ENCODE measurements at places on chromosomes 2 and 18. TPM values are rescaled to one million over a fixed set of nuclear protein-coding genes. Genes with fewer than 3 reads are reported as not detected.

DNA sequence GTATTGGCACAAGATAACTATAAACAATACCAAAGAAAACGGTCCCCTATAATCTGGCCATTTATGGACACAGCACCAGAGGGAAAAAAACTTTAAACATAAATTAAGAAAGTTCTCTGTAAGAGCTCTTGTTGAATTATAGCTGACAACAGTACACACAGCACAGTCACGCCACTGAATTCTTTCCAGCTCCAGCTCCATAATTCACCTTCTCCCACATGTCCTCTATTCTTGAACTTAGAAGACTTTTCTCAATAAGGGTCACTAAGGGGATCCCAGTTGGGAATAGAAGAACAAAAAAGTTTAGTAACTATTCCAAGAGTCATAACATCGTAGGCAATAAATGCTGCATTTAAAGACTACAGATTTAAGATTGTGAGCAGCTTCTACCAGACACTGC is 124.6 kb upstream of the CYP1B1 start:
- no peaks in the 10 kb centered on the region for H3K36me3 ChIP-seq
- peaks cover 10% of the 10 kb centered on the region for H3K4me1 ChIP-seq
- H3K27ac ChIP-seq, result no peak overlapping the region
- no peak overlapping the region for H3K4me3 ChIP-seq
- DNase-seq, result no peak

DNA sequence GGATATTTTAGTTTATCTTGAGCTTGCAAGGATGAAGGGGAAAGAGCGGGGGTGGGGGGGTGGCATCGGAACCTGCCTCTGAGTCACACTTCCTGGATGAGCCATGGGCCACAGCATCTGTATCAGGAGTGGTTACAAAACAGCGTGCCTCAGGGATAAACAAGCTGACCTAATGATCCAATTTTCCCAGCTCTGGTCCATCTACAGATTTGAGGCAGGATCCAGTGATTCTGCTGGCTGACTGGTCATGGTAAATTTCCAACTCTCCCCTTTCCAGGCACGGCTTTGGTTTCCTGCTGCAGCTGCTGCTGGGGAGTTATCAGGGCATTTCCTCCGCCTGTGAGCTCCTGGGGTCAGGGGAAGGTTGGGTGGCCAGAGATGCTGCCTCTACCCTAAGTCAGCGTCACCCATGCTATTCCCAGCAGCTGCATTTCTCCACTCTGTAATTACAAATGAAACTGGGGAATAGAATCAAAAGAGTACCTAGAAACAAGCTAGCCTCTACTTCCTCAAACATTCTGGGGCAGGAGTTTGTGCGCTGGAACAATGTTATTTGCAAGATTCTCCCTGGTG is 4.7 kb upstream of the HPCAL1 start:
- peaks cover 5% of the 10 kb centered on the region for H3K36me3 ChIP-seq
- DNase-seq, result peak; percentile 84
- H3K4me3 ChIP-seq, result peak overlapping the region; percentile 1
- no peaks in the 10 kb centered on the region for H3K27me3 ChIP-seq
- H3K4me1 ChIP-seq, result peaks cover 61% of the 10 kb centered on the region
- peak overlapping the region; percentile 88 for H3K27ac ChIP-seq

- H3K4me3 ChIP-seq, result no peak overlapping the region
- H3K4me1 ChIP-seq, result no peaks in the 10 kb centered on the region
- H3K27ac ChIP-seq, result no peak overlapping the region
- no peaks in the 10 kb centered on the region for H3K27me3 ChIP-seq
Observed at GRCh38 chr2:27152102-27152795, 3.4 kb downstream of the TCF23 start.

HOXD3 gene
- total RNA-seq, result not detected

FLACC1 gene
- total RNA-seq, result 0.75 TPM

- H3K27me3 ChIP-seq, result no peaks in the 10 kb centered on the region
- H3K4me1 ChIP-seq, result no peaks in the 10 kb centered on the region
Observed at GRCh38 chr18:58402951-58403702, 225.8 kb downstream of the ALPK2 start.

GRCh38 chr2:43117521-43118143 is 108.8 kb downstream of the ZFP36L2 start:
- no peak overlapping the region for H3K27ac ChIP-seq
- H3K36me3 ChIP-seq, result no peaks in the 10 kb centered on the region
- DNase-seq, result no peak
- no peaks in the 10 kb centered on the region for H3K27me3 ChIP-seq
- peaks cover 25% of the 10 kb centered on the region for H3K4me1 ChIP-seq
- H3K4me3 ChIP-seq, result no peak overlapping the region

GRCh38 chr2:47265751-47266231 is 110.7 kb upstream of the STPG4 start:
- H3K4me1 ChIP-seq, result peaks cover 65% of the 10 kb centered on the region
- peak; percentile 28 for DNase-seq
- H3K27ac ChIP-seq, result peak overlapping the region; percentile 51
- H3K36me3 ChIP-seq, result no peaks in the 10 kb centered on the region

DNA sequence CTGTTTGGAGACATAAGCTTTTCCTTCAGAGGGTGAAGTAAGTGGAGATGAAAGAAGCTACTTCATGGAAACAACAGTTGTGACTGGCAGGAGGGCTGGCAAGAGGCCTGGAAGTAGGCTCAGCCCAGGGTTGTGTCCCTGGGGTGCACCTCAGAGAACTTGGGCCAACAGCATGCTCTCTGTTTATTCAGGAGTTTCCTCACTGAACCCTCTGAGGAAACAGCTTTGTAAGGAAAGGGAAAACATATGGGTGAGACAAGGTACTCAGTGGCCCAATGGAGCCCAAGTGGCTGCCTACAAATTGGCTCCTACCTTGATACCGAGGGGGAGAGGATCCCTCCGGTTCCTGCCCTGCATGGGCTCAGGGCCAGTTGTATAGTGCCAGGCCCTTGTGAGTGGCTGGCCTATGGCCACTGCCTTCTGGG is 115.5 kb upstream of the ITGA6 start:
- H3K36me3 ChIP-seq, result no peaks in the 10 kb centered on the region
- no peak overlapping the region for H3K4me3 ChIP-seq
- no peak for DNase-seq
- no peak overlapping the region for H3K27ac ChIP-seq
- H3K4me1 ChIP-seq, result no peaks in the 10 kb centered on the region

DNA sequence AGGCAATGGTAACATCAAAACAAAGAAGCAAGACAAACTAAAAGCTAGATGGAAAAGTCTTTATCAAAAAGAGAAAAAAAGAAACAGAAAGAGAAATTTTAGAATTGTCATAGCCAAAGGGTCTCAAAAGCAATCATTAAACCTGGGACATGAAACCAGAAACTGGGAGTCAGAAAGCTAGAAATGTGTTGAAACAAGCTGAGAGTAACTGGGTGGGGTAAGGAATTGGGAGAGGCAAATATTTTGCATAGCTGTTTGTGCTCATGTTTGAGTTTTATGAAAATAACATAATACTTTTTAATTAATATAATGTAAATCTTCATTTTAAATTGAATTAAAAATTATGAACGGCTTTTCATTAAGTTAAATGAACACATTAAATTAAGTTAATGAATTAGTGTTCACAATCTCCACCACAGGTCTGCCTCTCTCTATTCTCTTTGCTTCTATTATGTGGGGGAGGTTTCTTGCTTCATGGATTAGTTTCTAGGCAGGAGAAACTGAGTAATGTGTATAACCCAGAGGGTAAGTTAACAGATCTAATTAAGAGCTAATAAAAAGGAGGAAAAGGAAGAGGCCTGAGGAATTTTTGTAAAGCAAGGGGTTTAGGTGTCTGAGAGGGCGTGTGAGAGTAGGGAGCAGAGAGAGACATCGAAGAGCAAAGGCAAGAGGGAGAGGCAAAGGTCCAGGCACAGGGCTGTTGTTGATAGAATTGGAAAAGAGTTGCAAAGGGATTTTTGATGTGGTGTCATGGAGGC is 20.0 kb upstream of the SERPINB2 start:
- no peak overlapping the region for H3K4me3 ChIP-seq
- H3K27ac ChIP-seq, result no peak overlapping the region
- no peaks in the 10 kb centered on the region for H3K4me1 ChIP-seq
- DNase-seq, result no peak
- no peaks in the 10 kb centered on the region for H3K36me3 ChIP-seq

All from PC-9 (cell line).